Stimulated activated CD8-positive, alpha-beta memory T cell treated with anti-CD3 and anti-CD28 coated beads, Interleukin-15, amount 100 ng/mL, for 48 hours (primary cell): ENCODE measurements at places on chromosomes 11 and 22.

DNA sequence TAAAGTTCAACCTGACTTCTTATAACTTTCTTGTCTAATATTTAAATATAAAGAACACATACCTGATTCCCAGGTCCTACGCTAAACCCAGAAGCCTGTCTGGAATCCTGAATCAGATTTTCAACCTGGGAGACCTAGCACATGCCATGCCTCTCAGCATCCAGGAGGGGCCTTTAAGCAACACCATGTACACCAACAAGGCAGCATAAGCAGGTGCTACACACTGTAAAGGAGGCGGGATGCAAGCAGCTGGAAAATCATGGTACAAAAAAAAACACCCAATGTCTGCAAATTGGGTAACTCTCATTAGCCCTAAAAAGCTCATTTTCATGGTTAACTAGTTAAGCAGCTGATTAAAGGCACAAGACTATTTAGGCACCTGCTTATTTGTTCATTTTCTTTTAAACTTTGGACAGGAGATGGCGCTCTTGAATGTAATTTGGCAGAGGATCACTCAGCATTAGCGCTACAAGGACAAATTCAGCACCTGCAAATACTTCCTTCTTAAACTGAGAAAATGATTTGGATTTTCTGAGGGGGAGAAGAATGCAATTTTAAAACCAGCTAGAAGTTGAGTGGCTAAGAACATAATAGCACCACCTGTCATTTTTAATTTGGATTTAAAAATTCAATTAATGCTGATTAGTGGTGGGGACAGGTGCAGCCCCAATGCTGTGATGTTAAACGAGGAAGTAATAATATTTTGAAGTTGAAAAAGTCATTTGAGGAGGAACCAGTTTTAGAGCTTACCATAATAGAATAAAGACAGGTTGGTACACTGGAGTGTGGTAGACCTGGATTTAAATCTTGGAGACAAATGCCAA lies 104.0 kb downstream of the FAR1 start:
- no peak for DNase-seq

DNA sequence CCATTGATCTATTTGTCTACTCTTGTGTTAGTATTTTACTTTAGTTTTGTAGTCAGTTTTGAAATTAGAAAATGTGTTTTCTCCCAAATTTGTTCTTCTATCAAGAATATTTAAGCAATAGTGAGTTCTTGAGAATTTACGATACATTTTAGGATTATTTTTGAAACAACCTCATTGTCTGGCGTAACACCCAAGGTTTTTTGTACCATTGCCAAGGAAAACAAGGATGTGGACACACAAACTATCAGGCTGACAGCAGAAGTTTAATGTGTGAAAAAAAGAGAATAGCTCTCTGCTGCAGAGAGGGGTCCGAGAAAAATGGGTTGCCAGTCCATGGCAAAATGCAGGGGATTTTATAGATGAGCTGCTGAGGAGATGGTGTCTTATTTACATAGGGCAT lies 865.1 kb upstream of the CNTN5 start:
- DNase-seq: no peak

GRCh38 chr11:88183233-88183632 lies 8.0 kb upstream of the RAB38 start:
- no peak for DNase-seq

- no peak for DNase-seq
Observed at GRCh38 chr22:37918580-37919270, 12.6 kb downstream of the MICALL1 start.

- no peak for DNase-seq
Observed at GRCh38 chr11:29040489-29040888, 932.3 kb downstream of the METTL15 start.

- DNase-seq: no peak
Observed at GRCh38 chr11:10514202-10514601, 26.8 kb downstream of the RNF141 start.

DNA sequence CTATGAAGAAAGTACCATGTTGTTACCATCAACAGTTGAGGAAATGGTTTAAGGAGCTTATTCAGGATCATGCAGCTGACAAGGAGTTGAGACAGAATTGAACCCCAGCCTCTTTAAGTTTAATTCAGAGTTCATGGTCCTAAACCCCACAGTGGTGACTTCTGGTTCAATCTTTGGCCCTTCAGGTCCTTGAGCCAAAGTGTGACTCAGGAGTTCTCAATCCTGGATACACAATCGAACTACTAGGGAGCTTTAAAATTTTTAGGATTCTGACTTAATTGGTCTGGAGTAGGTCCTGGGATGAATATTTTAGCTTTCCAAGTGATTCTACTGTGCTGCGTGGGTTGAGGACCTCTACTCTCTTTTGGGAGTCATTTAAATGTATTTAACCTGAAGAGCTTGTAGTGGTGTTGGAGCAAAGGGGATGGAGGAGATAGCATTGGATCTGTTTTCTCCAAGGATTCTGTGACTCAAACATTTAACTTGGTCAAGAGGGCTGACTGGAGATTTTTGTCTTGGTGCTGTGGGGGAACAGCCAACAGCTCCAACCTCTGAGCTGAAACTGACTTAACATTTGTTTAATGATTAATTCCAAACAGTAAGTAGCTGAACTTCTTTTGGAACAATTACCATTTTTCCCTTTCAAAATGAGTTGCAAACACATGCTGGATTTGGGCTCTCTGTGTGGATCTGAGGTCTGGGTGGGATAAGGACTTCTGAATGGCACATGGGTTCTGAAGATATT lies 80.1 kb downstream of the INSC start:
- DNase-seq: no peak

GRCh38 chr11:96045622-96046456 lies 121.9 kb upstream of the MTMR2 start:
- DNase-seq: no peak

- DNase-seq: no peak
Observed at GRCh38 chr11:109507836-109508561, 86.0 kb downstream of the C11orf87 start.

DNA sequence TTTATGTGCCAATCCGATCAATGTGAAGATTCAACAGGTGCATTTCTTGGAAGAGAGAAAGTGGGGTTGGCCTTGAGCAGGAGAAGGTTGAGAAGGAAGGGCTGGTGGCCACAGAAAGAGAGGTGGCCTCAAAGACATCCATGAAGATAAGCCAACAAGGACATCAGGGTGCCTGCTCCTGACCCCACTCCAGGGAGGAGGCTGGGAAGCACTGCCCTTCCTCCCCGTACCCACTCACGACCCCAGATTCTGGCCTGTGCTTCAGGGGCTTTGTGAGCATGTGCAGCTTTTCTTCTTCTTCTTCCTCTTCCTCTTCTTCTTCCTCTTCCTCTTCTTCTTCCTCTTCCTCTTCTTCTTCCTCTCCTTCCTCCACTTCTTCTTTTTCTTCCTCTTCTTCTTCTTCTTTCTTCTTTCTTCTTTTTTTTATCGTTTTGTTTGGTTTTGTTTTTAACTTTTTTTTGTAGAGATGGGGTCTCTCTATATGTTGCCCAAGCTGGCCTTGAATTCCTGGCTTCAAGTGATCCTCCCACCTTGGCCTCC lies 30.3 kb downstream of the DKK3 start:
- no peak for DNase-seq

DNA sequence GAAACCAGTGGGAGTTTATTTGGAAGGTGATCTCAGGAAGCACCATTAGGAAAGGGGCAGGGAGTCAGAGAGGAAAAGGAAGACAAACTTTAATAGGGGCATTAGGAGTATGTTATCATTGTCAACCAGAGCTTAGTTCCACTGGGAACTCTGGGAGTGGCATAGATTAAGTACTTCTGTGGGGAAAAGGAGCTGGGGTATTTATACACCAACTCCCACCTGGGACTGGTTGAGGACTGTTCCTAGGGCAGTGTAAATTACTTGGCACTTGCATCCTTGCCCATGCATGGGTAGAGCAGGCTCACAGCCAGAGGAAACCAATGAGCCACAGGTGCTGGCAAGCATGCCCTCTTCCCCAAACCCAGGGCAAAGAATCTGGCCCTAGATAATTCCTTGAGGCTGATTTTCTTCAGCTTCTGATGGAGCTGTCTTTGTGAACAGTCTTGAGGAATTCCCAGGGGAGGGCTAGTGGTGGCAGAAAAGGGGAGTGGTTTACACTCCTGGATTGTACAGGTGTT lies 541.2 kb downstream of the MIAT start:
- no peak for DNase-seq

DNA sequence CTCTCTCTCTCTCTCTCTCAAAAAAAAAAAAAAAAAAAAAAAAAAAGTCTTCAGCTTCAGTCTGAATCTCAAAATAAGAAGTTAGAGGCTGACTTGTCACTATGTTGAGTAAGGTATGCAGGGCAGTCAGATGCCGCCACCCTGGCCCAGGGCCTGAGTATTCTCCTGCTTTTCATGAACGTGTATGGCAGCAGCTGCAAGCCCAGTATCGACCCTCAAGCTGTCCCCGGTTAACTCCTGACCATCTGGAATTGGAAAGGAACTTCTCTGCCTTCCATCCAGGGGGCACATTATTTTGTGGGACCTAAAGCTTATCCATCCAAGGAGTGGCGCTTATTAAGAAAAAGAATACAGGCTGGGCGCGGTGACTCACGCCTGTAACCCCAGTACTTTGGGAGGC lies 11.4 kb downstream of the MRGPRD start:
- no peak for DNase-seq

- no peak for DNase-seq
Observed at GRCh38 chr11:75113030-75113429, 16.4 kb upstream of the OR2AT4 start.

GRCh38 chr11:64686466-64687170 lies 36.4 kb downstream of the NRXN2 start:
- no peak for DNase-seq

DNA sequence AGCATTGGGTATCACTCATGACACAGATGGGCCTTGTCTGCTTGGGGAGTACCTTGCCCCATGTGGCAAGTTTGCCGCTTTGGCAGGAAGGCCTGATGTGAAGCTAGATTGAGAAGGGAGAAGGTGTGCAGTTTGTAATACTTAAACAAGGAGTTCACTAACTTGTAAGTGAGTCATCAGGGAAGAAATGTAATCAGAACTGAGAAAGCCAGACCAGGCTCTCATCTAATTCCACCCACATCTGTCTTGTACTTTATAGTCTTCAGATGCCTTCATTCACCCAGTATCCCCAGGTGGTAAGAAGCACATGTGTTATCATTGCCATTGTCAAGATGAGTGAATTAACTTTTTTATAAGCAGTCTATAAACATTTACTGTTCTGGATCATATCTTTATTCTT lies 116.0 kb upstream of the DDI1 start:
- no peak for DNase-seq

- DNase-seq: no peak
Observed at GRCh38 chr11:119639642-119640205, 89.3 kb downstream of the NECTIN1 start.

DNA sequence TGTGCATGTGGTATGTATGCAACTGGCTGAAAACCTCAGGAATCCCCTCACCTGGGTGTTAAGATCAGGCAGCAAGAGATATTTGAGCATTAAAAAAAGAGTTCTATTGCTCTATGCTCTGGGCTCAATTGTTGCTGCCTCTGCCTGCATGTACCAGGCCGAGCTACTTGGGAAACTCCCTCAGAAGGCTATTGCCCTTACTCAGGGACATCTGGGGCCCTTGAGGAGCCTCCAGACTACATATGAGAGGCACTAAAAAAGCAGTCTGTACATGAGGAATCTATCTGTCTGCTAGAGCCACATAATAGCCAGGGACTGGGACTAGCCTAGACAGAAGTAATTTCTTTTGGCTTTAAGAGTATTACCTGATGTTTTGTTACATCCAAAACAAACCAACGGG lies 120.1 kb downstream of the SWAP70 start:
- DNase-seq: no peak

DNA sequence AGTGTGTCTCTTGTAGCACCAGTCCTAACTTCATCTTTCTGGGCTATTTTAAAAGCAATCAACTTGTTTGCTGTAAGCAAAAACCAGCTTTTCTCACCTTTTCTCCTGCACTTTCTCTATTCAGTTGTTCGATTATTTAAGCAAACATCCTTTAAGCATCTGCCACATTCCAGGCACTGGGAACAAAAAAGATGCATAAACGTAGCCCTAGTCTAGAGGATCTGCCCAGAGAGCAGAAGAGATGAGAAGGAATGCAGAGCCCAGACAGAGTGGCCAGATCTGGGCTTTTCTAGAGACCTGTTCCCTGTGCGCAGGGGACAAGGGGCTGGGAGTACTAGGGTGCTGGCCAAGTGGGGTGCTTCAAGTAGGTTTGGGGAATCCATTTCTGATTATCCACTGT lies 8.4 kb downstream of the APLNR start:
- no peak for DNase-seq

- no peak for DNase-seq
Observed at GRCh38 chr11:14746857-14747395, 103.3 kb downstream of the PDE3B start.

- DNase-seq: no peak
Observed at GRCh38 chr11:129905402-129905801, 10.0 kb upstream of the NFRKB start.
